ENCODE measurements at places on chromosomes 2 and 18. TPM values are rescaled to one million over a fixed set of nuclear protein-coding genes. Genes with fewer than 3 reads are reported as not detected.

- H3K36me3 ChIP-seq: no peaks in the 10 kb centered on the region
- DNase-seq: no peak
- peaks cover 3% of the 10 kb centered on the region for H3K4me1 ChIP-seq
- H3K27me3 ChIP-seq: no peaks in the 10 kb centered on the region
- no peak overlapping the region for H3K27ac ChIP-seq
These were observed 9.9 kb downstream of the ACVR1 start for GRCh38 chr2:157866202-157866601.

GRCh38 chr2:159084384-159085370, 116.2 kb downstream of the TANC1 start:
- no peaks in the 10 kb centered on the region for H3K36me3 ChIP-seq
- peaks cover 4% of the 10 kb centered on the region for H3K4me1 ChIP-seq
- no peak for DNase-seq
- no peaks in the 10 kb centered on the region for H3K27me3 ChIP-seq

GRCh38 chr2:152508446-152508845, 173.5 kb downstream of the FMNL2 start:
- no peak for DNase-seq
- H3K4me1 ChIP-seq: 0 out of 2 replicates have a peak, but pooled peaks cover 4% of the 10 kb centered on the region
- H3K4me3 ChIP-seq: no peak overlapping the region
- H3K27ac ChIP-seq: no peak overlapping the region

GRCh38 chr2:152058655-152059054, 40.2 kb downstream of the CACNB4 start:
- no peak overlapping the region for H3K4me3 ChIP-seq
- H3K36me3 ChIP-seq: no peaks in the 10 kb centered on the region
- no peak for DNase-seq
- peaks cover 13% of the 10 kb centered on the region for H3K4me1 ChIP-seq
- H3K27ac ChIP-seq: no peak overlapping the region

- no peak overlapping the region for H3K27ac ChIP-seq
- H3K36me3 ChIP-seq: no peaks in the 10 kb centered on the region
- no peak overlapping the region for H3K4me3 ChIP-seq
These were observed 399.7 kb upstream of the ID2 start for GRCh38 chr2:8281950-8282857.

- H3K27ac ChIP-seq: no peak overlapping the region
- H3K27me3 ChIP-seq: no peaks in the 10 kb centered on the region
- H3K4me3 ChIP-seq: no peak overlapping the region
- H3K36me3 ChIP-seq: no peaks in the 10 kb centered on the region
- H3K4me1 ChIP-seq: peaks cover 11% of the 10 kb centered on the region
- no peak for DNase-seq
These were observed 35.4 kb downstream of the SLC8A1 start for GRCh38 chr2:40416486-40416885.

GRCh38 chr2:196592911-196593881, 46.3 kb upstream of the CCDC150 start:
- peak within 1 kb of the TSS; percentile 55 for H3K27ac ChIP-seq
- DNase-seq: no peak
- H3K36me3 ChIP-seq: no peaks in the 10 kb centered on the region
- peak within 1 kb of the TSS; percentile 56 for H3K4me3 ChIP-seq

- no peak for DNase-seq
- H3K4me3 ChIP-seq: no peak overlapping the region
- H3K4me1 ChIP-seq: no peaks in the 10 kb centered on the region
- H3K36me3 ChIP-seq: no peaks in the 10 kb centered on the region
- H3K27ac ChIP-seq: no peak overlapping the region
- no peaks in the 10 kb centered on the region for H3K27me3 ChIP-seq
These were observed 97.2 kb upstream of the LPIN2 start for GRCh38 chr18:3110034-3110752.

DNA sequence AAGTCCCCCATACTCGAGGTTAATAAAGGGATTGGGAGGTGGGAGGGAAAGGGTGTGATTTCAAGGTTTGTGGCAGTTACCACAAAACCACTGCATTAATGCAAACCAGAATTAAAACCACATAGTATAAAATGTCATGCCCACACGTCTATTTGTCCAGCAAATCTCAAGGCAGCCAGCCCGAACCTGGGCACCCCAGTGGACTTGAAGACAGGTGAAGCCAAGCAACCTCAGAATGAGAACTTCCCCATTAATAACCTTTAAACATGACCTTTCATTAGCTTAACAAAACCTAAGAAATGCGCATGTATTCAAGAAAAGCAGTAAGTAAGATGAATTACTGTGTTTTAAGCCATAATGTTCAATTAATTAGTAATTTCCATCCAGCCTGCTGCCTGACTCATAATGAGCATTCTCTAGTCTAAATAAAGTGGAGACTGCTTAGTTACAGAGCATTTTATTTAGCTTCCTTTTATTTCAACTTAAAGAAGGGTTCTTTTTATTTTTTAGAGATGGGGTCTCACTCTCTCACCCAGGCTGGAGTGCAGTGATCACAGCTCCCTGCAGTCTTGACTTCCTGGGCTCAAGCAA, 229.6 kb downstream of the FAM210A start:
- H3K4me3 ChIP-seq: no peak overlapping the region
- no peaks in the 10 kb centered on the region for H3K27me3 ChIP-seq
- H3K27ac ChIP-seq: no peak overlapping the region
- H3K4me1 ChIP-seq: no peaks in the 10 kb centered on the region

DNA sequence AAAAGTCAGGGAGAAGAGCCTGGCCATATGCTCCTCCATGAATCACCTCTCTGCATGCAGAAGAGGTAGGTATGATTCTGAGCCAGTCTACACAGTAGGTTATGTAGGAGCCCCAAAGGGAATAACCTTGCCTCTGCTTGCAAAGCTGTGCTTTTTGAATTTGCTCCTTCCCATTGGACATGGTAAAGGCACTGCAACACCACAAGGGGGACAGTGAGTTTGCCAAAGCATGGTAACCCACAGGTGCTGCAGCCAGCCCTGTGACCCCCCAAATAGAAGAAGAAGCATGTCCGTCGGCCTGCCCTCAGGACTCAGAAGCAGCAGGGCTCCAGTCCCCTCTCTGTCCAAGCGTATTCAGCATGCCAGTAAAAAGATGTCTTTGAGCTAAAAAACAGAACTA, 51.0 kb upstream of the BCL2L11 start:
- no peak for DNase-seq
- H3K36me3 ChIP-seq: no peaks in the 10 kb centered on the region
- H3K4me1 ChIP-seq: peaks cover 47% of the 10 kb centered on the region
- H3K27me3 ChIP-seq: no peaks in the 10 kb centered on the region

- H3K4me3 ChIP-seq: no peak overlapping the region
- DNase-seq: no peak
- H3K4me1 ChIP-seq: peaks cover 5% of the 10 kb centered on the region
- no peaks in the 10 kb centered on the region for H3K36me3 ChIP-seq
These were observed 335.8 kb downstream of the GULP1 start for GRCh38 chr2:188627471-188627870.

DNA sequence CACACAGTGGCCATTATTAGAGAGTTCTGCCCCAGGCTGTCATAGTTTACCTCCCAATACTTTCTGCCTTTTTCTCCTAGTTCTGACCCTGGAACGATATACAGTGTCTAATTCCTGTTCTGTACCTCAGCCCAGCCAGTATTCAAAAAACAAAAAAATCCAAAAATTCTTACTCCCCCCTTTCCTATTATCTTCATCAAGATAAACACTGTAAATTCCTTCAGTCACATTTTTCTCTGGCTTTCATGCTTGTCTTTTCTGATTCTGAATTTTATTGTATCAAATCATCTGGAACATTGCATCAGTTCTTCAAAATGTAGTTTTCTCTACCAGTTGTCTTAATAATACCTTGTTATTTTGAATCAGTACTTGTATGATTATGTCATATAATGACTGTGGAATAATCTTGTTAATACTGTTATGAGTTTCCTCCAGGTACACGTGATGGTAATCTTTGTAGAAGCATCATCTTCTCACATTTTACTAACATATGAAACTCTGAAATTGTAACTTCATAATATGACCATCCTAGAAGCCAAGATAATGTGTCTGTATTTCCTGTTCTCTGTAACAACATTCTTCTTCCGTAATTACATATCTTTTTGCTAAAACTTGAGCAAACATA, 79.0 kb upstream of the NOSTRIN start:
- H3K27me3 ChIP-seq: no peaks in the 10 kb centered on the region
- no peak overlapping the region for H3K4me3 ChIP-seq
- no peaks in the 10 kb centered on the region for H3K36me3 ChIP-seq

GRCh38 chr18:63131106-63131958, 188.2 kb downstream of the BCL2 start:
- no peak for DNase-seq
- H3K4me3 ChIP-seq: no peak overlapping the region
- peaks cover 4% of the 10 kb centered on the region for H3K27me3 ChIP-seq

DNA sequence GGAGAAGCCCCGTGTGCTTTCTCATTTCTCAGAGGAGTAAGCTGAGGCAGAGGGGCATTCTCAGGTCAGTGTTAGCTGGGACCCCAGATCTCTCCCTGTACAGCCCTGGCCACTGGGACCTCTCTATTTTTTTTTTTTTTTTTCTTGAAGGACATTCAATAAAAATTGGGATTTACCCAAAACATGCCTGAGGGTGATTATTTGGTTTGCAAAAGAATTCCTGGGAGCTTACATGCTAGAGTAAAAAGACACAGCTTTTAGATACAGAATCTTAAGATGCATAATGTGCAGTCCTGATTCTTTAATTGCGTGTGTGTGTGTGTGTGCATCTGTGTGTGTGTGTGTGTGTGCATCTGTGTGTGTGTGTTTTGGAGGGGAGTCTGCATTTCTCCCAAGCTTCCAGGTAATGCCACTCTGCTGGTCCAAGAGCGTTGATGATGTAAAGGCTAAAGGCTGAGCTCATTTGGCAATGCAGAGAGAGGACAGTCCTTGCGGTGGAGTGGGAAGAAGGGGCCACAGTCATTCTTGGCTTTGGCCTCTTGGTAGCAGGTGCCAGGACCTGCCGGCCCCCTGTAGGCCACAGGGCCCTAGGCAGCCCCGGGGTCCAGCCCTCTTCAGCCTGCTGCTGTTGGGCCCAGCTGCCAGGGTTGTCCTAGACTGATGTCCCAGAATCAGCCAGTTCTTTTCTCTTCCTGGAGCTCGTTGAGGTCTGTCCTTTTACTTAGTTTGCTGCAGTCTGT, 74.1 kb upstream of the MCFD2 start:
- H3K27ac ChIP-seq: no peak overlapping the region
- H3K36me3 ChIP-seq: no peaks in the 10 kb centered on the region
- DNase-seq: no peak
- peaks cover 22% of the 10 kb centered on the region for H3K4me1 ChIP-seq

DNA sequence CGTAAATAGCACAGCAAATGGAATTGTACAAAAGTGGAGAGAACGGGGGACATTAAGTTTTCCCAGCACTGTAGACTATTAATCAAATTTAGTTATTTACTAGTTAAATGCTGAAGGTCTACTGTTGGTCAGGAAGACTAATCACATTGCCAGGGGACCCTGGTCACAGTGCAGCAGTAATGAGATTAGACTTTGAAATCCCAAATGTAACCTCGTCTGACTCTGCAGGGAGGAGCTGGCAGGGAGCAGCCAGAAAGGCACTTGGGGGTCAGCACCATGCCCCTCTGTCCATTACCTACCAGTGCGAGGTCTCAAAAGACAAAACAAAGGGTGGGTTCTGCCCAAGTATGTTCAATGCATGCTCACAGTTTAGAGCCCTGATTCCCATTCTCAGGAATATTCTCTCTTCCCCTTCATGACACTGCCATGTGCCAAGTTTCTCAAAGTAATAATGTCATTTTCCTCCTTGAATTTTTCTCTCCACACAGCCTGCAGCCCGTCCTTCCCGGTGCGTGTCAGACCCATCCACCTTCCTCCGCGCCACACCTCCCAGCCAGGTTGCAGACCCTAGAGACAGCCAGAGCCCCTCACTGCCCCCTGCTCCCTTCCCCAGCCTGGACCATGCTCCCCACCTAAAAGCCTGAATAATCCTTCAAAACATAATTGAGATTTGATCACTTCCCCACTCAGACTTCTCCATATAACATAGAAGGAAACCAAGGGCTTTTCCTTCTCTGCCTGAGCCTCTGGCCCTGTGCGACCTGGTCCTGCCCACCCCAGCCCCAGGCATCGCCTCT, 52.5 kb downstream of the TMEM18 start:
- no peak overlapping the region for H3K27ac ChIP-seq
- H3K36me3 ChIP-seq: no peaks in the 10 kb centered on the region
- no peaks in the 10 kb centered on the region for H3K27me3 ChIP-seq
- H3K4me3 ChIP-seq: no peak overlapping the region
- no peak for DNase-seq

DNA sequence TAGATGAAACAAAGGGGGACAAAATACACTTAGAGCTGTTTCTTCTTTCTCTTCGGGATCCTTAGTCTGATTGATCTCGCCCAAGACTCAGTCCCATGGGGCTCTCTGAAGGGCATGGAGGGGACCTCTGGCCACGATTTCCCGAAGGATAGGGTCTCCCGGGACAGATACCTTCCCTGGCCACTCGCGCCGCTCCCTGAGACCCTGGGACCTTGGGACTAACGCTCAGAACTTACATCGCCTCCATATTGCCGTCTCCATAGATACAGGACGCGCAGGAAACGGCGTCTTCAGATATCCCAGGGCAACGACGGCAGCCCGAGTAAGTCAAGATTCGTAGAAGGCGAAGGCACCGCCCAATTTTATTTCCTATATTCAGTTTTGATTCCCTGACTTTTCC, at the start of gene CFAP65:
Gene CFAP65 (minus strand): TSS at position 265 of the 400 bp plus-strand sequence. CDS start 2,468 bp downstream, outside the sequence.
- no peak within 1 kb of the TSS for H3K27ac ChIP-seq
- no peaks in the 10 kb centered on the region for H3K4me1 ChIP-seq
- DNase-seq: peak; percentile 34
- H3K36me3 ChIP-seq: no peaks in the 10 kb centered on the region
- peaks cover 24% of the 10 kb centered on the region for H3K27me3 ChIP-seq

DNA sequence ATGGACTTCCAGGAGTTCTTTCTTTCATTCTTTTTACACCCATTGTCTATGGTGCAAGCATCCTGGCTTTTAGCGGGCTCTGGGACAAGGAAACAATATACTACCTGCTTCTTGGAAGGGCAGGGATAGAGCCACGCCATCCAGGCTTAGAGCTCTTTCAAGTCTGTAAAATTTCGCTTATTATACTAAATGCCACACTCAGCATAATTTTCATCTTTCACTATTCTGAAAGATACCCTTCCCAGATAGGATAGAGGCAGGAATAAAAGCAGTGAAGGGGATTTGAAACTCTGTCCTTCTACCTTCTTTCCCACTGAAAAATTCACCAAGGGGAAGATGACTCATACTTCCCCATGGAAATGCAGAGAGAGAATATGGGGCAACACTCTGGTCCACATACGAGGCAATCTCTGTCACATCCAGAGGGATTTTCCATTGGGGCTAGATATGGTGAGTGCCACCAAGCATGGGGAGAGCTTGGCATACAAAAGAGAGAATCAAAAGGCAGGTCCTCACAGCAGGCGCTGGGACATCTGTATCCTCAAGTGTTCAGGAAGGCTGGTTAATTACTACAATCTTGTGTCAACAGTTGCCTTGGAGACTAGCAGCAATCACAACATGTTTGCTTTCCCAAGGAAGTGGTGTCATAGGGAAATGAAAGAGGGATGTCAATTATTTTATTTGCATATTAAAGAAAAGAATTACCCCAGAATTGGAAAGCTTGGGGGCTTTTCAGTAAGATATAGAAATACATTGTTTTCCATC, 127.6 kb downstream of the TDRD15 start:
- no peak overlapping the region for H3K27ac ChIP-seq
- no peaks in the 10 kb centered on the region for H3K36me3 ChIP-seq
- no peaks in the 10 kb centered on the region for H3K4me1 ChIP-seq
- no peaks in the 10 kb centered on the region for H3K27me3 ChIP-seq
- DNase-seq: no peak

GRCh38 chr18:22013993-22014392, 155.4 kb upstream of the GATA6 start:
- no peak overlapping the region for H3K4me3 ChIP-seq
- no peaks in the 10 kb centered on the region for H3K27me3 ChIP-seq
- no peaks in the 10 kb centered on the region for H3K4me1 ChIP-seq
- H3K36me3 ChIP-seq: no peaks in the 10 kb centered on the region
- H3K27ac ChIP-seq: no peak overlapping the region

Gene YPEL5
- total RNA-seq: 27.1 TPM

Gene COA5
- 18.6 TPM for total RNA-seq

Gene POLR1B
- 57.7 TPM for total RNA-seq

Gene CHAC2
- 8.4 TPM for total RNA-seq

All from HCT116 (cell line).